Germinal center (tissue), 1 donor: ENCODE measurements at places on chromosomes 7 and 10.
A peak's percentile ranks its signal among the peaks of the same experiment; 100 is the strongest.

GRCh38 chr10:9950070-9950469, 1067.6 kb upstream of the CELF2 start:
- no peak for DNase-seq

GRCh38 chr7:21749378-21749777, 196.3 kb downstream of the CDCA7L start:
- DNase-seq: no peak

GRCh38 chr7:149733924-149734790, 39.2 kb downstream of the ZNF467 start:
- no peak for DNase-seq

GRCh38 chr7:12635830-12636229, 51.6 kb upstream of the ARL4A start:
- no peak for DNase-seq

DNA sequence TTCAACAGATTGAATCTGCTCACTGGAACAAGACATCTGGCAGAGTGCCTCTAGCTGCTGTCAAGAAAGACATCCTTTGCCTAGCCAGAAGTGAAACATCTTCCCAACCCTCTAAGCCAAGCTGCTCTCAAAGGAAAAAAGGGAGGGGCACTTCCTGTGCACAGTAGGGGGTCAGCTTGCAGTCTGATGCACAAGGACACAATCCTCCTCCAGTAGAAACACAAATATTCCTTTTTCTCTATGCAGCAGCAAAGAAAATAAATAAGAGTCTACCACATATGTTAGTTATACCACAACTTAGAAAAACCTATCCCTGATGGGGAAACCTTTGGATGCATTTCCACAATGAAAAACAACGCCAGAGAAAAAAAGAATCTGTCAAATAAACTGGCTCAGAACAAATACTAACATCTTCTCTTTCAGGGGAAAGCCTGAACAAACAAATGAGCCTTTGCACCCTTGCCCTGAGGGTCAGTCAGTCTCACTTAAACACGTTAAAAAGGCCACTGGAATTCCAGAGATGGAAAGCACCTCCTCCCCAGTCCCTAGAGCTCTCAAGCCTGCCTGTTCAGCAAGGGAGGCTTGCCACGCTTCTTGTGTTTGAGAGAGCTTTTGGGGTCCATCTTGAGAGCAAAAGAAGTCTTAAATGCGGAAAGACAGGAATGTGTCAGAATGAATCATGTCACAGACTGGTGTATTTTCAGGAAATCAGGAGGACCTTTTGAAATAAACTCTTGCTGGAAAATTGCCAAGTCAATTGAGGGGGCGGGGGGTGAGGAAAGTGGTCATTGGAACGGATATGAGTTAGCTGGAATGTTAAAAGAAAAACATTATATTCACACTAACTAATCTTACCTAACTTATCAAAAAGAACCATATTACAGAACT, 7.5 kb downstream of the LAMB1 start:
- DNase-seq: no peak

GRCh38 chr7:12138421-12138820, 72.7 kb upstream of the TMEM106B start:
- DNase-seq: no peak

DNA sequence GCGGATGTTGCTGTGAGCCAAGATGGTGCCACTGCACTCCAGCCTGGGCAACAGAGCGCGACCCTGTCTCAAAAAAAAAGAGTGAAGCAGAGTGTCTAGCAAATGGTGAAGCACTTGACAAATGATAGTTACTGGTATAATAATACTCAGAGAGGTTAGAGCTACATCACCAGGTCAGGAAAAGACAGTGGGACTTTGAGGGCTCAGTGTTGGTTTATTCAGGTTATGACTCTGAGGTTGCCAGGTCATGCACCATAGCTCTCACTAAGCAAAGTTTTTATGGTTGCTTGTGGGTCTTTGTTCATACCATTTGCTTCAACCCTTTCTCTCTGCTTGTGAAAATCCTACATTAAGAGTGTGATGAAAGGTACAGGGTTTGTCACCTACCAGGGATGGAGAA, 13.6 kb downstream of the MRPS33 start:
- DNase-seq: no peak

DNA sequence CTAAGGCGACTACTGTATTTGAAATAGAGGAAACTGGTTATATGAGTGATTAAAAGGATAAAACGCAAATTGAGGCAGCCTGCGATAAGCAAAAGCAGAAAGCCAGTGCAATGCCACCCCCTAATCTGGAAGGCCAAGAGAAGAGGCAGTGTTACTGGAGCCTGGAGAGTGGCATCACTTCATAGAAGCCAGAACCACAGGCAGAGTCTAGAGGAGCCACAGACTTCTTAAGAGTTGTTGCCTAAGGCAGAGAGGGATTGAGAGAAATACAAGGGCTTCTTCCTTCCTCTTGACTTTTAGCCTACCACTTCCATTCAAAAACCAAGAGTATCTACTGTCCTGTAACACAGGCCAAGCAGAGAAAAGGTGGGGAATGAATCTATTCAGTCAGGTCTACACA, 94.9 kb upstream of the SKAP2 start:
- no peak for DNase-seq

DNA sequence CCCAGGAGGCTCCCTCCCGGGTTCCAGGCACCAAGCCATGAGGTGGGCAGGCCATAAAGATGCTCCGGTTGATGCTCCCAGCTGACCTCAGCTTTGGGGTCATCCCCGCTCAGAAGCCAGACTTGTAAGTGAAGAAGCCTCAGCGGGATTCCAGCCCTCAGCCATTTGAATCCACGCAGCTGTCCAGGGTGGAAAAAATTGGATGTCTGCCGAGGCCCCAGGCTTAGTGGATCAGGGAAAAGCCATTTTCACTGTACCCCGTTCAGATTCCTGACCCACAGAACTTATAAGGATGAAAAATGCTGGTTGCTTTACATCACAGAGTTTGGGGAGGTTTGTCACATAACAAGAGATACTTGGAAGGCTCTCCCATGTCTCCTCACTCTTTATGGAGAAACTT, 49.2 kb upstream of the CPN1 start:
- no peak for DNase-seq

DNA sequence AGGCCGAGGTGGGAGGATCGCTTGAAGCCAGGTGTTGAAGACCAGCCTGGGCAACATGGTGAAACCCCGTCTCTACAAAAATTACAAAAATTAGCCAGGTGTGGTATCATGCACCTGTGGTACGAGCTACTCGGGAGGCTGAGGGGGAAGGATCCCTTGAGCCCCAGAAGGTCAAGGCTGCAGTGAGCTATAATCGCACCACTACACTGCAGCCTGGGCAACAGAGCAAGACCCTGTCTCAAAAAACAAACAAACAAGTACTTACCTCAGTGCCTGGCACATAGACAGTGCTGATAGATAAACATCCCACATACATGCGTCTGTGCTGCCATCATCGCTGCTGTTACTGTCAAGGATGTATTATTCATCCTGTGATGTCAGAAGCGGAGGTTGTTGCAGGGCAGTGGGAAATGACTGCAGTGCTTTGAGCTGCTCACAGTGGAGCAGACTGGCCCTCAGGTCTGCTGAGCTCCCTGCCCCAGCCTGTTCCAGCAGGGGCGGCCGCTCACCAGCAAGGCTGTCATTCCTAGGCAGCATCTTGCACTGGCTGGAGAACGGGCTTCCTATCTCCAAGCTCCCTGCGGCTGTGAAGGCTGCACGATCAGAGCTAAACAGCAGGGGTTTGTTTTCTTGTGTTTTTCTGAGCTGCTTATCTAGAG, 18.6 kb downstream of the FOXK1 start:
- DNase-seq: no peak

DNA sequence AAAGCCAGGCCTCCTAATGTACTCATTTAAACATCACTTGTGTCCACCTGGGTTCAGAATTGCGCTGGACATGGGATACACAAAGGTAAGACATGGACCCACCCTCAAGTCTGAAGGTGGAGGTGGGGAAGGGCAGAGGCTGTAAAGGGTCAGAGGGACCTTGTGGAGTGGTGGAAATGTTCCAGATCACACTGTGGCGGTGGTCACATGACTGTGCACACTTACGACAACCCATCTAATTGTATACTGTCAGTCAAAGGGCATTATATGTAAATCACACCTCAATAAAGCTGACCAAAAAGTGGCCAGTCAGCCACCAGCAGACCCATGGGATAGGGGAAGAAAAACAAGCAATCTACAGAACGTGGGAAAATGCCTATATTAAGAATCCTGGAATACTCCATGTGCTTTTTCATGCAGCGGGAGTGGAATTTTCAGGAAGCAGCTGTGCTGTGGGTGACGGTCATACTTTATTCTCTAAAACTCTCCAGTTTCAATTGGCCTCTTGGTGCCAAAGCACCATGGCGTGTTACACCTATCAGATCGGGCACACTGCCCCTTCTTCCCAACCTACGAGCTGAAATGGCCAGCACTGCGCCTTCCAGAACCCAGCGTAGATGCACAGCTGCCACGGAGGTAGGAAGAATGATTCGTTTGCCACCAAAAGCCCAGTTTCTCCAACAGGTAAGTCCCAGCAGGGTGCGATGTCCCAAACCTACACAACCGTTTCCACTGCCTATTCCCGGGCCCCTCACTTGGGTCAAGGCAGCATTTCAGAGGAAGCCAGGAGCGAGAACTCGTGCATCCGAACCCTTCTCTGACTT, 69.8 kb downstream of the PRKAG2 start:
- no peak for DNase-seq

DNA sequence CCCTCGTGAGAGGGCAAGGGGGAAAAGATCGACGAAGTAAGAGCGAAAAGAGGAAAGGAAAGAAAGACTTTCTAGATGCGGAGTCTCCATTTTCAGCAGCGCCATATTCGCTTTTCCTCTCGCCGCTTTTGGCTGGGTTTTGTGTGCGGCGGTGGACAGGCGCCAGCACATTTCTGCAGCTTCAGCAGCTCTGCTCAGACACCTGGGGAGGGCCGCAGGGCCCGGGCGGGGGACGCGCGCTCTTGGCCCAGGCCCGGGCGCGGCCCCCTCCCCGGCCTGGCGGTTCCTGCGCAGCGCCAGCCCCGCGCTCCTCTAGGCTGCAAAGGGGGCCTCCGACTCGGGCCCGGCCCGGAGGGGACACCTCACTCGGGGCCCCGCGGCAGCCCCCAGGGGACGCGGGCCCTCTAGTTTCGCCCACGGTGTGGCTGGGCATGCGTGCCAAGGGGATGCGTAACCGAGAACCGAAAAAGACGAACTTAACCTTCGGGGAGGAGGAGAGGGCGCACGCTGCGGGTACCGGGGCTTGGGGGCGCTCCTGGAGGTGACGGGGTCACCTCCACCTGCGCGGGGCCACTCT, 34.5 kb upstream of the EBLN1 start:
- peak; percentile 19 for DNase-seq

DNA sequence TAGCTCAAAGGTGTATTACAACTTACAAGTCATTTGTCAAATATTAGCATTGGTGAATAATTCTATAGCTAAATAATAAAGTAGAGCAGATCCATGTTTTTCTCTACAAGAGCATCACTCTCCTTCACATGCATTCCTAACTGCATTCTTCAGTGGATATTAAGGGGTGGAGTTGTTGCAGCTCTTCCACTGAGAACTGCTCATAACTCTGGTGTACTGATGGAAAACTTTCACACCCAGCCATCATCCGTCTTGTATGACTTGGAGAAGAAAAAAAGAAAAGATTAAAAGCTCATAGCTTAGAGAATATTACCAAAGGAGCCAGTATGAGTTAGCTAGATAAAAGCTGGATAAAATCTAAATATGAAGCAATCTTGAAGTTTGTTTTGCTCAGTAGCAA, 10.2 kb upstream of the FAM13C start:
- no peak for DNase-seq

- no peak for DNase-seq
Measured at GRCh38 chr7:123673752-123674398, 18.2 kb downstream of the LMOD2 start.

DNA sequence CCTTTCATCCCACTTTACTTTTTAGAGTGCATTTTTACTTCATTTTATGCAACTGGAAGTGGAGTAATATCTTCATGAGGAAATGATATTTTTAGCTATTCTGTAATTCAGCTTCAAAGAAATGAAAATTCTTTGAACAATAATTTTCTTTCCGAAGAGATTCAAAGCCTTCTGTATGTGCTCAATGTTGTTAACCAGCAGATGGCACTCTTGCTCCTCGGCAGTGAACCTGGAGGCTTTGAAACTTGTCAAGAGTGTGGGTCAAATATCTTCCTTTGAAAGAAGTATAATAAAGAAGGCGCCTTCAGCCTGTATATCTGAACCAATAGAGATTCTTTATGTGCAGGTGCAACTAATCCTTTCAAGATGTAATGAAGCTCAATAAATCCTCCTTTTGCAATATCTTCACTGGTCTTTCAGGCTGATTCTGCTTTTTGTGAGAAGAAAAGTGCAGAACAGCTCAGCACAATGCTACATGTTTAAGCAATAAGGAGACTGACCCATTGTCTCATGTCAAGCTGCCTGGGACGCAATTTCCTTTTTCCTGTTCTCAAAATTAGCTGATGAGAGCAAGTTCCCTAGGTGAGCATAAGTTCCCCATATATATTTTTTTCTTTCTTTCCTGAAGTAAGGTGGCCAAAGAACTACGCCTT, 258.4 kb downstream of the SEMA3A start:
- DNase-seq: no peak

DNA sequence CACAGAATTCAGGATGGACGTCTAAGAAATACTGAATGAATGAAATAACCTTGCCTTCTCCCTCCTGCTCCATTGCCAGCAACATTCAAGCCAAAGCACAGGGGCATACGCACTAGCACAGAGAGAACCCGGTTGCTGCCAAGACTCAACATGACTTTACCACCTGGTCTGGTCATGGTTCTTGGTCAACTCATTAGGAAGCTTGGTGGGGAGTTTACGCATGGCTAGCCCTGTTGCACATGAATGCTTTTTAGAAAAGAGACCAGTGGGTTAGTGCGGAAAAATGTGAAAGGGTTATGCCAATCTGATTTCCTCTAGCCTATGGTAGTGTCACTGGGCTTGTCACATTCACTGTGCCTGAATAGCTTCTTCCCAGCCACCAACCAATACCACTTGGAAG, 187.6 kb upstream of the NEBL start:
- DNase-seq: no peak

- no peak for DNase-seq
Measured at GRCh38 chr10:28496481-28496961, 36.4 kb upstream of the WAC start.

GRCh38 chr7:26052706-26053105, 99.3 kb upstream of the NFE2L3 start:
- no peak for DNase-seq

DNA sequence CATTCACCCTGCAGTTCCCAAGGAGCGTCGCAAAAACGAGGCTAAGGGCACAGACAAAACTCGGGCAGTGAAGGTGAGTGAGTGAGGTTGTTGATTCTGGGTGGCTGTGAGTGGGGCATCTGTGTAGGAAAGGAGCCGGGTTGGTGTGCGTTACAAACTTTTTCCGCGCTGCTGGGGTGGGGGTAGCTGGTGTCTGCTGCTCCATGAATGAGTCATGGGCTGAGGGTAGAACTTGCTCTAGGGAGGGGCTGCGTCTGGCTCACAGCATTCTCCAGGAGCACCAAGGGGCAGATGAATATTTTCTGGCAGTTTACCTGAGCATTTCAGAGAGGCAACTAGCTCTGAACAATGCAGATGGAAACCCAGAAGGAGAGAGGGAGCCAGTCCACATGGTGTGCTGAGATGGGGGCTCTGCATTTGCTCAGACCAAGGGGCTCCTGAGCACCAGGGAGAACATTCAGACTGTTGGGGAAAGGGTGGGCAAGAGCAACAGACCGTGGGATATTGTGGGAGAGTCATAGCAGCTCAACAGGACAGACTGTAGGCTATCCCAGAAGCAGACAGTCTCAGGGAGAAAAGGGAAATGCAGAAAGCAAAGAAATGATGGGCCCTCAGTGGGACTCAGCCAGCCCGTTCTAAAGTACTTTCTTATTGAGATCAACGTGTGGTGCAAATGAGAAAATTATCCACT, 18.8 kb downstream of the NOBOX start:
- no peak for DNase-seq
